ENCODE measurements at places on chromosomes 13 and 19. TPM values are rescaled to one million over a fixed set of nuclear protein-coding genes. Genes with fewer than 3 reads are reported as not detected.

DNA sequence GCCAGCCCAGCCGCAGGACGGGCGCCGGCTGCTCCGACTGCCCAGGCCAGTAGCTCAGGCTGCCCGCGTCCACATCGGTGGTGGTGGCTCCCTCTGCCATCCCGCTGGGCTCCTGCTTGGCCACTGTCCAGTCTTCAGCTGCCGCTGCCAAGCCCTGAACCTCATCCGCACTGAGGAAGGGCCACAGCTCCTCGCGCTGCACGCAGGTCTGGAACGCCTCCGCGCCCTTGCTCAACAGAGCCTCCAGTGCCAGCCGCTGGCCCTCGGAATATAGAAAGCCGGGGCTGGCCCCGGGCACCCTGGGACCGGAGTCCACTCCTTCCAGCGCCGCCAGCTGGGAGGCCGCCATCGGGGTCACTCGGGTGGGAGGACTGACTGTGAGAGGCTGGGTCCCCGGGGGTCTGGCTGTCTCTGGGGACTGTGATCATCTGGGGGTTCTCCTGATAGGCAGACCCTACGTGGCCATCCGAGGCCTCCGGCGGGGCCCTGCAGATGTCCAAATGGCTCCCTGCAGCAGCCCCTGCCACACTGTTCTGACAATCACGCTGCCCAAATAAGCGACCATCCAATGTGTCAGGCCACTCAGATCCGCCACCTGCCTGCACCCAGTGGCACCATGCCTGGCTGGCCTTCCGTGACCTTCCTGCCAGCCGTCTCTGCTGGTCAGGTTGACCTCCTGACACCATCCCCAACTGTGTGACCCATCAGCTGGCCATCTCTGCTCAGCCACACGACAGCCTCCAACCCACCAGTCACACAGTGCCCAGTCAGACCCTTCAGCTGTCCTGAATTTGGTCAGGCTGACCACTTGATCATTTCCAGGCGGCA is 1.6 kb downstream of the FAM83E start:
- DNase-seq: no peak

LACC1 gene
- total RNA-seq: 11.8 TPM

DNA sequence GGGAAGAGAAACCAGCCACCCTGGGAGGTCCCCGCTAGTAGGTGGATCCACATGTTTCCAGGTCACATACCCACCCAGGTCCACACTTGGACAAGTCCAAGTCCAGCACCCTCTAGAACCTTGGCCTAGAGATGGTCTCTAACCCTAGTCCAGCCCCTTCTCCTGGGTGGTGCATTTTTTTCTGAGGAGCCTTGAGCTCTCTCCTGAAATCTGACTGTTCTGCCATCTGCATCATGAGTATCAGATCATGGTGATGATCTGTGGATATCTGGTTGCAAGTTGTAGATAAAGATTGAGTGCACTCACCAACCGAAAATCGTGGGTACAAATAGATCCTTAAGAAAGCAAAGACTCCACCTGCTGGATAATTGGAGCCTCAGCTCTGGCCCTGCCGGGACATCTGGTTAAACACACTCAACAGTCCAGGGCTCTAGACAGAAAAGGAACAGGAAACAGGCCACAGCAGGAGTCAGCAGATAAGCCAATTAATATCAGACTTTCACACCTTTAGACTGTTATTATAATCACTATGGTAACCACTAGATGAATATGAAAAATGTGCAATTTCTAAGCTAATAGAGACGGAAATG is 41.1 kb downstream of the GPR12 start:
- DNase-seq: no peak

DNA sequence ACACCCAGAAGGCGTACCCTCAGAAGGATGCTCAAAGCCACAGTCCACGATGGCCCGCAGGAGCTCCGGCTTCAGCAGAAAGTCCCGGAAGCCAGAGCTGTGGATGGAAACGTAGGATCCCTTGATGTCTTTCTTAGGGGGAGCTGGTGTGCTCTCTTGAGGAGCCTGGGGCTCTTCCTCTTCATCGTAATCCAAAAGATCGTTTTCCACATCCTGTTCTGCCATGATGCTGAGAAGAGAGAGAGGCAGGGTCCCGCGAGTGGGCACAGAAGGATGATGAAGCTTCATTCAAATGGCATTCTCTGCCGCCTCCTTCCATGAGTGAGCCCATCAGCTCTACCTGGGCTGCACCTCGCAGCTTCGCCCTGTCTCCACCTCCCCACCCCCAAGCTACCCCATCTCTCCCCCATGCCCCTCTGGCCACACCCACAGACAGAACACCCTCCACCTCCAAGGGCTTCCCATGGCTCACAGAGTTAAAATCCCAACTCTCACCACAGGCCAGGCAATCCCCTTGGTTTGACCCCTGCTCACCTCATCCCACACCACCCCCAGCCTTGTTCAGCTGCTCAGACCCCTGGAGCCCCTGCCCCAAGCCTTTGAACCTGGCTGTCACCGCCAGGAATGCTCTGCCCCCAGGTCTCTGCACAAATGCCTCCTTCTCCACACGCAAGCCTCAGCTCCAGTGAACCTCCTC is 6.0 kb downstream of the DDX39A start:
- no peak for DNase-seq

GRCh38 chr19:45952686-45953505 is 20.8 kb downstream of the NOVA2 start:
- DNase-seq: no peak
